Central memory CD8-positive, alpha-beta T cell (primary cell): ENCODE measurements at places on chromosomes 1 and 21.
A peak's percentile ranks its signal among the peaks of the same experiment; 100 is the strongest.

DNA sequence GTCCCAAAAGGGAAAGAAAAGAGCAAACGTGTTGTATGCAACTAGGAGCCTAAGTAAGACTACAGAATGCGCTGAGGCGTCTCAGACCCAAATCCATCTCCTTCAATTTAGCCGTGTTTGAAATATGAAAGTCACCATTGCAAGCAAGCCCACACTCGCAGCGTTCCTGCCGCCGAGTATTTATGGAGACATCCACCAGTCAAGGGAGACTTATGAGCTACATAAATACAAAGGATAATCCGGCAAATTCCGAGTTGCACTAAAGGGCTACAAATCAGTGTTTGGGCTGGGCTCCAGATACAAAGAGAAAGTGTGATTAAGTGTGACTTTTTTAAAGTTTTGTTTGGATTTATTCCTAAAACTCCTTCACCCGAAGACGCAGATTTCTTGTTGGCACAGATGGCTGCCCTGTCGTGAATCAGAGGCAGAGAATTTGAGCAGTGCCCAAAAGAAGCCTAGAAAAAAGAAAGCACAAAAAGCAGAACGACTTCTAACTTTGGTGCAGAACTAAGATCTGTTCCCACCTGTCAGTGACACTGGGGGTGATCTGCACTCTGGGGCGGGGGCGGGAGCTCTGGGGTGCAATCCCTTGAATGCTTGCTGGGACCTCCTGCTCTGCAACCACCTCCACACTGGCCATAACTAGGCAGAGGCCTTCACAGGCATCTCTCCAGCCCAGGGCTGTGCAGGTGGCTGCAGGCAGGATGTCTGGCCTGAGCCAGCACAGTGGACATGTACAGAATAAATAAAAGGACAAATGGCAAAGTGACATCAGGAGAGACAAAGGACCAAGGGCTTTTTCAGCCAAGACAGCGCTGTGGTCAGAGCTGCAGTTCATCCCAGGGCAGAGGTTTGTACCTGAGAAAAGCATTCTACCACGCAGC, 489.7 kb downstream of the NPHP4 start:
- H3K4me1 ChIP-seq = no peaks in the 10 kb centered on the region
- H3K36me3 ChIP-seq = no peaks in the 10 kb centered on the region
- no peak overlapping the region for H3K4me3 ChIP-seq
- H3K27me3 ChIP-seq = peaks cover 44% of the 10 kb centered on the region
- H3K27ac ChIP-seq = no peak overlapping the region
- DNase-seq = no peak

DNA sequence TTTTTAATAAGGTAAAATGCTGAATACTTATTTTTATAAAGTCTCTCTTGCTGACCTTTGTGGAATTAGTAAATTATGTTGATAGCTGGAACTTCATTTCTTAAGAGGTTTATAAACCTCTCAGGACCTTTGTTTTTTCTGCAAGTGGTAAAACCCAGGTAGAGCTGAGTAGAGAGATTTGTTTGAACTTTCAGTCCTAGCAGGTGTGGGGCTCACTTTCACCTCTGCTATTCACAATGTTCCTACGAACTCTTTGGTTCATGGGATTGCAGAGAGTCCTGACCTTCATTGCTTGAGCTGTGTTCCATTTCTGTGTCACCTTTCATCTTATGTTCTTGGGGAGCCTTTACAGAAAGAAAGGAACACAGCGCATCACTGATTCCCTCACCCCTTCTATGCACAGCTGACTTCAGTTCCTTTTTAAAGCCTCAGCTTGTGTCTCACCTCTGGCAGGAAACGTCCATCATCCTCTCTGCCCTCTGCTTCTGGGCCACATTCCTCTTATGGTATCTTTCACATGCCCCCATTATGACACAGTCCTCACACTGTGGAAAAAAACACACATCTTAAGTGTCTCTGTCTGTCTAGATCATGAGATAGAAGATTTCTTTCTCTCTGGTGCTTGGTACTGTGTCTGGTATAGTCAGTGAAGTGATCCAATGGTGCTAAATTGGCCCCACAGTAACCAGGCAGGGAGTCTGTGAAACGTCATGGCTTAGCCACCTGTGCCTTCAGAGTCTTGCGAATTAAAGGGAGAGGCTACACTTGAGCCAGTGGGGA, 262.5 kb upstream of the B3GALT2 start:
- DNase-seq = no peak
- no peak overlapping the region for H3K4me3 ChIP-seq
- H3K4me1 ChIP-seq = peaks cover 8% of the 10 kb centered on the region
- no peaks in the 10 kb centered on the region for H3K36me3 ChIP-seq

DNA sequence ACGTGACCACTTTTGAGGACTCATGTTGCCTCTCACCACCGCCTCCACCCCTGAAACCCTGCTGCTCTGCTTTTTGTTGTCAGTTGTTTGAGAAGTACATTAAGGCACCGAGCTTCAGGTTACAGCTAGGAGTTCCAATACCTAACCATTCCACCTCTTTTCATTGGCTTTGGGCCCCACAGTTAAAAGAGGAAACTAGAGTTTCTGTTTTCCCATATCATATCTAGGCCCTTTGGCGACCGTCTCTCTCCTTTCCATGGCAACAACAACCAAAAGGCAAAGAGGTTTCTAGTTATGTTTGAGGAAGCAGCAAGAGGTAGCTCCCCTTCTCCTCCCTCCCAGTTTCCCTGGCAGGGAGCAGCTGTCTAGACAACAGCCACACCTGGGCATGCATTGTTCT, 5.9 kb downstream of the ANKRD35 start:
- H3K27ac ChIP-seq = no peak overlapping the region
- H3K27me3 ChIP-seq = peaks cover 38% of the 10 kb centered on the region
- no peaks in the 10 kb centered on the region for H3K36me3 ChIP-seq

- H3K36me3 ChIP-seq = peaks cover 10% of the 10 kb centered on the region
- no peak for DNase-seq
- H3K4me1 ChIP-seq = peaks cover 67% of the 10 kb centered on the region
- no peaks in the 10 kb centered on the region for H3K27me3 ChIP-seq
- H3K27ac ChIP-seq = no peak overlapping the region
Measured at GRCh38 chr1:11736746-11737639, 1.1 kb downstream of the AGTRAP start.

DNA sequence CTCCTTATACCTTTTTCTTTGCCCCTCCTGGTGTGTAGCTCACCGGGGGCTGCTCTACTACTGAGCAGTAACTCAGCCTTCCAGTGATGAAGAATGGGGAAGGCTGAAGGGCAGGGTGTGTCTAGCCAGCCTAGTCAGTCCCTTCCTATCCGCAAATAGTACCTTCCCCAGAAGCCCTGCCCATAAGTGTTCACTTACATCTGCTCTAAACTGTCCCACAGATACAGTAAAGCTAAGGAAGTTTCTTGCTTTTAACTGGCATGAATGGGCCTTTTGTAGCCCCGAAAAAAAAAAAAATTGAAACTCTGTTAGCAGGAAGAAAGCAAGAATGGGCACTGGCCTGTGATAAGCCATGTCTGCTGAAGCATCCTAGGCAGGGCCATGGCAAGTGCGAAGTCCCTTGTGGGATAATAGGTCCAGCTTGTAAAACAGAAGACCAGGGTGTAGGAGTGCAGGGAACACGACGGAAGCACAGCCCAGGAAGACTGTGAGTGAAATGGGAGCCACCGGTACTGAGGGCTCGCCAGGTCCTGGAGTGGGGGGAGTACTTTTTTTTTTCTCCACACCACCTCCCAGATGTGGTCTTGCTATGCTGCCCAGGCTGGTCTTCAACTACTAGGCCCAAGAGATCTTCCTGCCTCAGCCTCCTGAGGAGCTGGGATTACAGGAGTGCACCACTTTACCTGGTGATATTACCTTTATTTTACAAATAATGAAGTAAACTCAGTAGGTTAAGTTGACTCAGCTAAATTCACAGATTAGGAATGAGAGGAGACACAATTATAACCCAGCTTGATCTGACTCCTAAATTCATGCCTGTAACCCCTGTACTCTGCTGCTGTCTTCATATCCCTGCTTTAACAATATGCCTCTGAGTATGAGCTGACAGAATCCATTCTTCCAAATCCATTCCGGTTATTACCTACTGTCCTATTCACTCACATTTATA, 347.5 kb downstream of the SMYD3 start:
- no peak overlapping the region for H3K27ac ChIP-seq
- no peak for DNase-seq
- no peak overlapping the region for H3K4me3 ChIP-seq
- no peaks in the 10 kb centered on the region for H3K36me3 ChIP-seq

GRCh38 chr21:35048706-35049617, at the start of gene RUNX1:
Gene RUNX1 (minus strand): TSS chr21:35049302.
- peak; percentile 60 for DNase-seq
- peak within 1 kb of the TSS; percentile 98 for H3K27ac ChIP-seq
- H3K36me3 ChIP-seq = peaks cover 39% of the 10 kb centered on the region
- peak within 1 kb of the TSS; percentile 89 for H3K4me3 ChIP-seq
- peaks cover 71% of the 10 kb centered on the region for H3K4me1 ChIP-seq
